Stomach (tissue), 19 donors: ENCODE measurements at places on chromosomes 5 and 9.

DNA sequence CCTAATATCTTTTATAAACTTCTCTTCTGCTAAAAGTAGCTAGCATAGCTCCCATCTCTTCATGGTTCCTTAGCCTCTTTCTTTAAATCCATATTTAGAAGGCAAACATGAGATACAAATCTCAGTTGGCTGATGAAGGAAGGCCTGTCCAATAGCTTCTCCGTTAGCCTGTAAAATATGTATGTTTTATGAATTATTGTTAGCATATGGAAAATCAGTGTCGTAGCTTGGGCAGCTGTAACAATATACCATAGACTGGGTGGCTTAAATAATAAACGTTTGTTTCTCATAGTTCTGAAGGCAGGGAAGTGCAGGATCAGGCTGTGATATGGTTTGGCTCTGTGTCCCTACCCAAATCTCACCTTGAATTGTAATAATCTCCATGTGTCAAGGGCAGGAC, 63.8 kb downstream of the PBX3 start:
- H3K4me1 ChIP-seq, result peaks cover 13% of the 10 kb centered on the region
- no peak for DNase-seq
- H3K27ac ChIP-seq, result no peak overlapping the region
- no peaks in the 10 kb centered on the region for H3K36me3 ChIP-seq

DNA sequence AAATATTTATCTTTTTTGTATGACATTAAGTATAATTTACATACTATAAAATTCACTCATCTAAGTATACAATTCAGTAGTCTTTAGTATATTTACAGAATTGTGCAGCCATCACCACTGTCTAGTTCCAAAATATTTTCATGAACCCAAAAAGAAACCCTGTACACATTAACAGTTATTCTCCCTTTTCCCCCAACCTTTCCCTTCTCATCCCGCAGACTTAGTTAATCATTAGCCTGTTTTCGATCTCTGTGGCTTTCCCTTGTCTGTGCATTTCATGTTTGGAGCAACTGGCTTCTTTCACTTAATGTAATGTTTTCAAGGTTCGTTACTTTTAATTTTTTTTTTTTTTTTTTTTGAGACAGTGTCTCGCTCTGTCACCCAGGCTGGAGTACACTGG, 37.5 kb downstream of the MTREX start:
- no peaks in the 10 kb centered on the region for H3K27me3 ChIP-seq
- H3K4me1 ChIP-seq, result peaks cover 17% of the 10 kb centered on the region
- H3K27ac ChIP-seq, result no peak overlapping the region
- DNase-seq, result no peak
- no peak overlapping the region for H3K4me3 ChIP-seq

- no peaks in the 10 kb centered on the region for H3K27me3 ChIP-seq
- no peaks in the 10 kb centered on the region for H3K4me1 ChIP-seq
- no peak overlapping the region for H3K27ac ChIP-seq
- H3K36me3 ChIP-seq, result no peaks in the 10 kb centered on the region
- no peak overlapping the region for H3K4me3 ChIP-seq
These were observed 228.4 kb downstream of the TLR4 start for GRCh38 chr9:117932585-117932984.

DNA sequence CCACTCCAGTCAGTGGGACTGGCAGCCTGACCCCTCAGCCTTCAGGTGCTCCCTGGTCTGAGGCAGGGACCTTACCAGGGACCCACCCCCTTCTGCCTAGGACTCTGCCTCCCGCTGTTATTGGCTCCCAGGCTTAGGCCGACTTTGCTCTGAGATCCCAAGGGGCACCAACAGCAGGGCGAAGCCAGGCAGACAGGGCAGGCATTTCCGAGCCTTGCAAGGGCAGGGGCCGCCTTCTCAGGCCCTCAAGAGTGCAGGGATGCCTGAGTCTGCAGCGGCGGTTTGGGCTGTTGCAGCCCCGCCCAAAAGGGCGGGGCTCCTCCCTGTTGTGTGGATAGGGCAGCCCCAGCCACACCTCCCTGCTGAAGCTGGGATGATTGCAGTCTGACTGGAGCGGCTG, 644.6 kb downstream of the PRR16 start:
- no peaks in the 10 kb centered on the region for H3K27me3 ChIP-seq
- no peak for DNase-seq
- H3K4me3 ChIP-seq, result no peak overlapping the region
- H3K27ac ChIP-seq, result no peak overlapping the region
- no peaks in the 10 kb centered on the region for H3K4me1 ChIP-seq
- no peaks in the 10 kb centered on the region for H3K36me3 ChIP-seq

- no peak for DNase-seq
- peak overlapping the region; percentile 21 for H3K27ac ChIP-seq
- H3K4me1 ChIP-seq, result peaks cover 5% of the 10 kb centered on the region
- no peaks in the 10 kb centered on the region for H3K27me3 ChIP-seq
- no peak overlapping the region for H3K4me3 ChIP-seq
These were observed 203.1 kb downstream of the PIK3R1 start for GRCh38 chr5:68418680-68419079.

- no peaks in the 10 kb centered on the region for H3K27me3 ChIP-seq
- H3K27ac ChIP-seq, result no peak overlapping the region
- no peaks in the 10 kb centered on the region for H3K36me3 ChIP-seq
- no peak for DNase-seq
- no peak overlapping the region for H3K4me3 ChIP-seq
- no peaks in the 10 kb centered on the region for H3K4me1 ChIP-seq
These were observed 31.8 kb upstream of the TLR4 start for GRCh38 chr9:117672369-117672768.

- peak within 1 kb of the TSS; percentile 67 for H3K4me3 ChIP-seq
- H3K36me3 ChIP-seq, result no peaks in the 10 kb centered on the region
- DNase-seq, result peak; percentile 92
- H3K27me3 ChIP-seq, result no peaks in the 10 kb centered on the region
- H3K4me1 ChIP-seq, result peaks cover 27% of the 10 kb centered on the region
These were observed at the start of gene TRMT10B for GRCh38 chr9:37753489-37754190. Gene TRMT10B (plus strand): TSS chr9:37753805. CDS start chr9:37761932, 8,127 bp downstream.

DNA sequence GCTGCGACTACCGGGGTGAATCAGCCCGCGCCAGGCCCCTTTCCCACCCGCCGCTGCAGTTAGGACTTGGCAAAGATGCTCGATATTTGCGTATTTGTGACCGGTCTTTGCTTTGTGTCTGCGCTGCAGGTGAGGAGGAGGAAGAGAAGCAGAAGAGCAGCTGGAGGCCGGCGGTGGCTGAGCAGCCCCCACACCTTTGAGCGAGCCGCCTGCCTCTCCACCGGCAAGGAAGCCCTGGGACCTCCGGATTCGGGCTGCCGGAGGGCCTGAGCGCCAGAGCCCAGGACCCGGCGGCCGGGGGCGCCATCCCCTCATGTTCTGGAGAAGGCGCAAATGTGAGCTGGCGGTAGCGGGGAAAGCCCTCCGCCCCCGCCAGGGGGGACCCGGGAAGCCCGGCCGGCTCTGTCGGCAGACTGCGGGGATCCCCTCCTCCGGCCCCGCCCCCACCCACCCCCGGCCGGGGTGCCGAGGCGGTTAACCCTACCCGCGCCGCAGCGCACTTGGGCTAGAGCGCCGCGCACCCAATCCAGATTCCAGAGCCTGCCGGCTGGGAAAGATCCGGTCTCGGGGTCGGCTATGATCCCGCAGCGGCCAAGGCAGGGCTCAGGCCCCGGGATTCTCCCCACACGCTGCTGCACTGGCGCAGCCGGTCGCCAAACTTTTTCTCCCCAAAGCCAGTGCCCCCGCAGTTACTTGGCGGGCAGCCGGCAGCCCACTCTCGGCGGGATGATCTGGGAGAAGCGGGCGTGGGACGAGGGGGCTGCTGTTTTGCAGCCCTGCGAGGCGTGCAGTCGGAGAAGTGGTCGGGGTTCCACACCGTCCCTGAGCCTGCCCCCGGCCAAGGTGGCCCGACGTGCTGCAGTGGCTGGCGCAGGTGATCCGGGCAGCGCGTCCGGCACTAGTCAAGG, 800 bp upstream of the KCNN2 start:
- peak; percentile 80 for DNase-seq
- peaks cover 31% of the 10 kb centered on the region for H3K4me1 ChIP-seq
- no peaks in the 10 kb centered on the region for H3K36me3 ChIP-seq
- H3K4me3 ChIP-seq, result peak overlapping the region; percentile 73
- peak overlapping the region; percentile 56 for H3K27ac ChIP-seq

GRCh38 chr9:114889802-114890224, 40.6 kb downstream of the TNFSF8 start:
- H3K27ac ChIP-seq, result no peak overlapping the region
- H3K27me3 ChIP-seq, result no peaks in the 10 kb centered on the region
- DNase-seq, result peak; percentile 66
- H3K36me3 ChIP-seq, result no peaks in the 10 kb centered on the region
- H3K4me3 ChIP-seq, result no peak overlapping the region

DNA sequence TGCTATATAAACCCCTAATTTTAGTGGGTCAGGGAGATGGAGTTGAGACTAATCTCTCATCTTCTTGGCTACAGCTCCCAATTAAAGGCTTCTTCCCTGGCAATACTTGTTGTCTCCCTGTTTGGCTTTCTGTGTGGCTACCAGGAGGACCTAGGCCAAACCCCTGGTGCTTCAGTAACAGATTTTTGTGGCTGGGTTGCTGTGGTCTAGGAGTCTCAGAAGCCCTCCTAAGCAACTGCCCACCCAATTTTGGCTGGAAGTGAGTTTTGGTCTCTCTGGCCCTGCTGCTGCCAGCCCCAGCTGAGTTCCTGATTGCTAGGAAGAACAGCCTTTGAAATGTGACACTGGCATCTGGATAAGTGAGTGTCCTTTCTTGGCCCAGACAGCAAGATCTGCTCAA, 9.8 kb downstream of the RIGI start:
- H3K4me1 ChIP-seq, result no peaks in the 10 kb centered on the region
- no peak overlapping the region for H3K4me3 ChIP-seq
- H3K36me3 ChIP-seq, result no peaks in the 10 kb centered on the region
- no peak overlapping the region for H3K27ac ChIP-seq

DNA sequence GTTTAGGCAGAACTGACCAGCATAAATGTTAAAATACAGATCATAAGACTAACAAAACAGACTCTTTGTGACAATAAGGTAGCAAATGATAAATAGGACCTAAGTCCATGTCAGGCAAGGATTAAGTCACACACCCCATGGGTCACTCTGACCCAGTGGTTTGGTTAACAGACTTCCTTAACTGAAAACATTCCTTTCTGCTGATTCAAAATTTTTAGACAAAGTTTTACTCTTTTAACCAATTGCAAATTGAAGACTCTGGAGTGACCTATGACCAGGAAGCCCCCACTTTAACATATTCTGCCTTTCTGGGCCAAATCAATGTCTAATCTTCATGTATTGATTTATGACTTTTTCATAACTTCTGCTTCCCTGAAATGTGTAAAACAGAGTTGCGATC, 4.9 kb upstream of the NXNL2 start:
- H3K36me3 ChIP-seq, result no peaks in the 10 kb centered on the region
- no peaks in the 10 kb centered on the region for H3K27me3 ChIP-seq
- H3K4me1 ChIP-seq, result peaks cover 38% of the 10 kb centered on the region
- no peak for DNase-seq

DNA sequence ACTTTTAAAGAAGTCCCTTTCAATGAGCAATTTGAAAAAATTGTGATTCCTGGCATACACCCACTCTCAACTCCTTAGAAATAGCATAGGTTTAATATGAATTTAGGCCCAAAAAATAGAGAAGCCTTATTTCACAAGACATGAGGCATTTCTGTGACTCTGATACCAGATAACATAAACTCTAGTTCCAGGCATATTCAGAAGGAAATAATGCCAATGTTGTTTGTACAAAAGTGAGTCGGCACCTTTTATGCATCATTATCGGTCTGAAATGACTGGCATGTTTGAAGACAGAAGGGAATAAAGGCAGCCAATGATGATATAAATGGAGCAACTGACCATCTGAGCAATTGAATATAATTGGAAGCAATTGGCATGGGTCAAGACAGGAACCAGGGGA, 19.4 kb upstream of the RECK start:
- no peaks in the 10 kb centered on the region for H3K4me1 ChIP-seq
- no peak overlapping the region for H3K4me3 ChIP-seq
- no peak overlapping the region for H3K27ac ChIP-seq
- no peaks in the 10 kb centered on the region for H3K36me3 ChIP-seq
- no peaks in the 10 kb centered on the region for H3K27me3 ChIP-seq

DNA sequence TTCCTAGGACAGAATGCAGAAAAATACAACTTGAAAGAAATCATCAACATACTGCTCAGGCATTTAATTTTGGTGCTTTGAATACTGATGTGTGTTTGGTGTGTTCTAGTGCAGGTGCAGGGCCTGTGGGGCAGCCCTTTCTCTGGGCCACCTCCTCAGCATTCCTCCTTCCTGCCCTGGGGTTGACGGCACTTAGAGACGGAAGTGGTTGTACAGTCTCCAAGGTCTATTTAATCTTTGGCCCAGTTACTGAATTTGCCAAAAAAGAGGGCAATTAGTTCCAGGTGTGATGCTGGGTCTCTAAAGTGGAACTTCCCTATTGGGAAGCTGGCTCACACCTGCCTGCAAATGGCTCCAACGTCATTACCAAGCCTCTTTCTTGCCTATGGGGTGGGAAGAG, 269.0 kb downstream of the SH3GL2 start:
- H3K27ac ChIP-seq, result no peak overlapping the region
- no peaks in the 10 kb centered on the region for H3K27me3 ChIP-seq
- H3K36me3 ChIP-seq, result no peaks in the 10 kb centered on the region
- no peak for DNase-seq
- H3K4me3 ChIP-seq, result no peak overlapping the region
- H3K4me1 ChIP-seq, result no peaks in the 10 kb centered on the region

- DNase-seq, result no peak
- H3K4me1 ChIP-seq, result peaks cover 10% of the 10 kb centered on the region
- H3K27ac ChIP-seq, result no peak overlapping the region
- H3K27me3 ChIP-seq, result no peaks in the 10 kb centered on the region
These were observed 219.2 kb upstream of the PANK3 start for GRCh38 chr5:168798065-168799023.

DNA sequence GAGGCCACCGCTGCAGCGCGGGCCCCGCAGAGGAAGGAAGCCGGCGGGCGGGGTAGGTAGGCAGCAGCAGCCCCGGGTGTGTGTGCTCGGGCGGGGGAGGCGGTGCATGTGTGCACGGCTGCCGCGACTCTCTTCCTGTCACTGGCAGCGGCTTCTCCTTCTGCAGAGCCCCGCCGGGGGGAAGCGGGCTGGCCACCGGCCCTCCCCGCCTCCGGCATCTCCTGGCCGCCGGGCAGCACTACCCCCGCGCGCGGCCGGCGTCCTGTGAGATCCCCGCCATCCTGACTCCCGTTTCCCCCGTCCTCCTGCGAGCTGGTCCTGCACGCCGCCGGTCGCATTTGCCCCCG, 315 bp downstream of the PIK3R1 start:
- peaks cover 18% of the 10 kb centered on the region for H3K4me1 ChIP-seq
- H3K36me3 ChIP-seq, result no peaks in the 10 kb centered on the region
- peak overlapping the region; percentile 95 for H3K4me3 ChIP-seq
- DNase-seq, result no peak

GRCh38 chr5:62178258-62178657, 127.7 kb upstream of the KIF2A start:
- H3K27ac ChIP-seq, result no peak overlapping the region
- H3K4me1 ChIP-seq, result no peaks in the 10 kb centered on the region
- DNase-seq, result no peak
- no peaks in the 10 kb centered on the region for H3K27me3 ChIP-seq

- no peak overlapping the region for H3K4me3 ChIP-seq
- H3K36me3 ChIP-seq, result no peaks in the 10 kb centered on the region
- no peaks in the 10 kb centered on the region for H3K27me3 ChIP-seq
- peak overlapping the region; percentile 77 for H3K27ac ChIP-seq
- H3K4me1 ChIP-seq, result peaks cover 35% of the 10 kb centered on the region
These were observed 3.7 kb upstream of the WDR31 start for GRCh38 chr9:113343732-113344231.
